Hematopoietic multipotent progenitor cell treated with erythropoietin and hydrocortisone succinate and interleukin-3 and kit ligand, for 15 days (in vitro differentiated cells): ENCODE measurements at places on chromosomes 13 and 19.

GRCh38 chr19:42553292-42554045, 25.2 kb upstream of the CEACAM1 start:
- no peak for DNase-seq

- DNase-seq: peak; percentile 95
Measured at GRCh38 chr19:18029617-18030338, 21.8 kb downstream of the ARRDC2 start.

GRCh38 chr19:2627319-2627829, 75.1 kb downstream of the GNG7 start:
- no peak for DNase-seq

DNA sequence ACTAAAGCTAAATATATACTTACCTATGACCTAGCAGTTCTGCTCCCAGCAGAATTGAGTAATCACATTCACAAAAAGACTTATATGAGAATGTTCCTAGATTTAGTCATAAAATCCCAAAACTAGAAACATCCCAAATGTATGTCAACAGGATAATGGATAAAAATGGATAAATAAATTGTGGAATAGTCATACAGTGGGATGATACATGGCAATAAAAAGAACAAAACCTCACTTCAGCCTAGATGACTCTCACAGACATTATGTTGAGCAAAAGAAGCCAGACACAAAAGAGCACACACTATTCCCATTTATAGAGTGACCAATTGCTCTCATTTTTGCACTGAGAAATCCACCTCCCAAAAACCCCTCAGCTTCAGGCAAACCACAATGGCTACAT, 352.4 kb upstream of the HTR2A start:
- no peak for DNase-seq

DNA sequence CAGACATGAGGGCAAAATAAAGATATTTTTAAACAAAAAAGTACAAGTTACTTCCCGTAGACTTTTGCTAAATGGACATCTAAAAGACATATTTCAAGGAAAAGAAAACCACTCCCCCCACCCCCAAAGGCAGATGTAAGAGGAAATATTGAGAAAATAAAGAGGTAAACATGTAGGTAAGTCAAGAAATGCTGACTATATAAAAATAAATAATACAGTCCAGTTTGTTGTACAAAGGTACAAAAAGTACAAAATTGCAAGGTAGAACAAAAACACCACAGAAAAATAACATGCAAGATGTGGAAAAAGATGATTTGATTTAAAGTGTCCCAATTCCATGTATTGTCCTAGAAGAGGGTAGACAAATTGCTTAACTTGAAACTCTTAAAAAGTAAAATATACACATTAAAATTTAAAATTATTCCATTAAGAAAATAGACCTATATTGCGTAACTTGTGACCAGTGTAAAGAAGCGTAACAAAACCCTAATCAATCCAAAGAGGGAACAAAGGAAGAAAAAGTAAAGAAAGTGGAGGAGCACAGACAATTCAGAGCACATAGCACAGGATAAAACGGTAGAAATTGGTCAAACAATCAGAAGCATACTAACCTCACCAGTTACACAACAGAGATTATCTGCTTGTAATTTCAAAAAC, 58.4 kb upstream of the FAM216B start:
- DNase-seq: no peak

DNA sequence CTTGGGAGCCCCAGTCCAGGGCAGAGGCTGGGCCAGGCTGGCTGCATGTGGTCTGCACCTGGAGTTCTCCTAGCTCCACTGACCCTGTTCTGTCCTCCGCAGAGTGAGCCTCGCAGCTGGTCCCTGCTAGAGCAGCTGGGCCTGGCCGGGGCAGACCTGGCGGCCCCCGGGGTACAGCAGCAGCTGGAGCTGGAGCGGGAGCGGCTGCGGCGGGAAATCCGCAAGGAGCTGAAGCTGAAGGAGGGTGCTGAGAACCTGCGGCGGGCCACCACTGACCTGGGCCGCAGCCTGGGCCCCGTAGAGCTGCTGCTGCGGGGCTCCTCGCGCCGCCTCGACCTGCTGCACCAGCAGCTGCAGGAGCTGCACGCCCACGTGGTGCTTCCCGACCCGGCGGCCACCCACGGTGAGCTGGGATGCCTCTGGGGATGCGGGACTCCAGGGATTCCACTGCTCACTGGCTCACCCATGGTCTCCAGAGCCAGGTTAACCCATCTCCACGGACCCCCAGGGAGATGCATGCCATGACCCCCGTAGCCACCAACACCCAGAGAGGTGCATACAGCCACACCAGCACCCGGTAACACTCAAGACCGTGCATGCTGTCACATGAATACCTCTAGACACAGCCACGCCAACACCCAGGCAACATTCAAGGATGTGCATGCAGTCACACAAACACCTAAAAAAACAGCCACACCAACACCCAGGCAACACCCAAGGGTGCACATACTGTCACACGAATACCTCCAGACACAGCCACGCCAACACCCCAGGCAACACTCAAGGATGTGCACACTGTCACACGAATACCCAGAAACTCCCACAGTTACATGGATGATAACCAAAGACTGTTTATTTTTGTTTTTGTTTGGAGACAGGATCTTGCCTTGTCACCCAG, 8.2 kb downstream of the PKN1 start:
- no peak for DNase-seq

DNA sequence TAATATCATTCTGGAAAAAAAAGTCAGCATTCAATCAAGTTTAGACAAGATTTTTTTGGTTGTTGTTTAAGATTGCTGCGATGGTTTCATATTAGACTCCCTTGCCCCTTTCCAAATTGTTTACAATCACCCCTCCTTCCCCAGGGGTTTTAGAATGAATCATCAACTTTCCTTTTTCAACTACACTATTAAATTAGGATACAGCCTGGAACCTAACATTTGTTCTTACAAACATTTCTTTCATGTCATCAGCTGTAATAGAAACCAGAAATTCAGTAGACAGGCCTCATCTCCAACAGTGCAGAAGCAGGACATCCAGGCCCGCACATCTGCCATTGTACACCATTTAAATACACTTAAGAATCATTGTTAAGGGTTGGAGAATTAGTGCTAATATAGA, 44.4 kb upstream of the WDFY2 start:
- no peak for DNase-seq

- DNase-seq: no peak
Measured at GRCh38 chr13:52010890-52011631, at the start of gene ATP7B. ATP7B (minus strand) TSS chr13:52011450; CDS start chr13:52011337, 113 bp downstream.

DNA sequence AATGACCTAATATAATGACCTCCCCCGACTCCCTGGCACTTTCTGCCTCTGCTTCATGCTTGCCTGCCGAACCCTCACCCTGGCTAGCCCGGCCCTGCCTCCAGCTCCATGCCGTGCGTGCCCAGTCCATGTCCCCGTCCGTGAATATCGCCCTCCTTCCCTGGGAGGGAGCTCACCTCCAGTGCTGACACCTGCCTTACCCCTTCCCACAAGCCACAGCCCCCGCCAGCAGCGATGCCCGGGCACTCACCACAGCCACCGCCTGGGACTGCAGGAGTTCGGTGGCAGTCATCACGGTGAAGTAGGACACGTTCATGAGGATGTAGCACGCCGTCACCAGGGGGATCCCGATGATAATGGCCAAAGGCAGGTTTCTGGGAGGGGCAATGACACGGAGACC, 10.0 kb downstream of the SLC7A9 start:
- DNase-seq: no peak
